ENCODE measurements at places on chromosomes 12 and 14. TPM values are rescaled to one million over a fixed set of nuclear protein-coding genes. Genes with fewer than 3 reads are reported as not detected.
A peak's percentile ranks its signal among the peaks of the same experiment; 100 is the strongest.

VDR gene
- total RNA-seq: 1.1 TPM

ABHD12B gene
- total RNA-seq: 0.27 TPM

SRRM4 gene
- total RNA-seq: under 0.01 TPM

- DNase-seq: no peak
These were observed 219.1 kb downstream of the SLC41A2 start for GRCh38 chr12:104738776-104739642.

DNA sequence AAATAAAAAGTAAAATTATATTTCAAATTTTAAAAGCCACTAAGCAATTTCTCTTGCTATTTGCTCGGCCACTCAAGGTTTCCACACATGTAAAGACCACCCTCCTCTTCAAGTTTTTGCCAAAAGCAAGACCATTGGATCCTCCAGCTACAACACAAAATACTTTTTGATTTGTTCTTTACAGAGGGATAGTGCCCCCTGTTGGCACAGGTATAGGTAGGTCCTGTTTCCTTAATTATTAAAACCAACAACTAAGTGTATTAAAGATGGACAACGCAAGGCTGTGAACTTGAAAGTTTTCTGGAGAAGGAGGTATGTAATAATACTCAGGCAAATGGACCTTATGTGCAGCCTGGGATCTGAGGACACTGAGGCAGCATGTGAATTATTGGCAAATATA is 23.8 kb downstream of the ATP6V1D start:
- peak; percentile 24 for DNase-seq

DNA sequence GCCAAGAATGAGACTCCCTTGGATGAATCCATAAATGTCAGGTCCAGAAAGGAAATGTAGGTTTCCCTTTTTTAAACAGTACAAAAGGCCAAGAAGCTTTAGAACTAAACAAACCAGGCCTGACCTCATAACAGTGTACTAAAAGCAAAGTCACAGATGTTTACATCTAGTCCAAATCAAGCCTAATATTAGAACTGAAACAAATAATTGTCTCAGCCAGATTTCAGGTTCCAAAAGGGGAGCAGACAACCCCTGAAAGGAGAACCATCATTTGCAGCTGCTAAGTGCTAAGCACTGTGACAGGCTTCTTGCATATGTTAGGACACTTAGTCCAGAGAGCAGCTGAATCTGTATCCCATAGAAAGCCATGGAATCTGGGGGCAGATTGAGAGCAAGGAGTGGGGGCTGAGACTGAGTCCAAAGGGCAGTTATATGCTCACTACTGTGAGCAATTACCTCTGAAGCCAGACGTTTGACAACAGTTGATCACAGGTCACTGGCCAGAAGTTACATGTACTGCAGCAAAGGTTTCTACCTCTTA is 90.1 kb downstream of the STXBP6 start:
- DNase-seq: no peak

DNA sequence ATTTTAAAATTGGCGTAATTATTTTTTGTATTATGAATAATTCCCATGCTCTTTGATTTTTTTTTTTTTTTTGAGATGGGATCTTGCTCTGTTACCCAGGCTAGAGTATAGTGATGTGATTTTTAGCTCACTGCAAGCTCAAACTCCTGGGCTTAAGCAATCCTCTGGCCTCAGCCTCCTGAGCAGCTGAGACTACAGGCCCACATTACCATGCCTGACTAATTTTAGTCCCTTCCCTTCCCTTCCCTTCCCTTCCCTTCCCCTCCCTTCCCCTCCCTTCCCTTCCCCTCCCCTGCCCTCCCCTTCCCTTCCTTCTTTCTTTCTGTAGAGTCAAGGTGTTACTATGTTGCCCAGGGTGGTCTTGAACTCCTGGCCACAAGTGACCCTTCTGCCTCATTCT is 9.4 kb upstream of the KIF26A start:
- DNase-seq: no peak

GRCh38 chr12:32671930-32672780 is 6.9 kb upstream of the DNM1L start:
- DNase-seq: peak; percentile 72

- no peak for DNase-seq
These were observed 45.4 kb upstream of the TESC start for GRCh38 chr12:117144599-117144998.

GRCh38 chr12:18262514-18262913 is 1.2 kb downstream of the PIK3C2G start:
- no peak for DNase-seq
